ENCODE measurements at places on chromosomes 13 and 19.

- DNase-seq, result no peak
These were observed 21.0 kb downstream of the RFX1 start for GRCh38 chr19:13984875-13985741.

- DNase-seq, result no peak
These were observed 202.2 kb upstream of the STARD13 start for GRCh38 chr13:33487575-33488243.

DNA sequence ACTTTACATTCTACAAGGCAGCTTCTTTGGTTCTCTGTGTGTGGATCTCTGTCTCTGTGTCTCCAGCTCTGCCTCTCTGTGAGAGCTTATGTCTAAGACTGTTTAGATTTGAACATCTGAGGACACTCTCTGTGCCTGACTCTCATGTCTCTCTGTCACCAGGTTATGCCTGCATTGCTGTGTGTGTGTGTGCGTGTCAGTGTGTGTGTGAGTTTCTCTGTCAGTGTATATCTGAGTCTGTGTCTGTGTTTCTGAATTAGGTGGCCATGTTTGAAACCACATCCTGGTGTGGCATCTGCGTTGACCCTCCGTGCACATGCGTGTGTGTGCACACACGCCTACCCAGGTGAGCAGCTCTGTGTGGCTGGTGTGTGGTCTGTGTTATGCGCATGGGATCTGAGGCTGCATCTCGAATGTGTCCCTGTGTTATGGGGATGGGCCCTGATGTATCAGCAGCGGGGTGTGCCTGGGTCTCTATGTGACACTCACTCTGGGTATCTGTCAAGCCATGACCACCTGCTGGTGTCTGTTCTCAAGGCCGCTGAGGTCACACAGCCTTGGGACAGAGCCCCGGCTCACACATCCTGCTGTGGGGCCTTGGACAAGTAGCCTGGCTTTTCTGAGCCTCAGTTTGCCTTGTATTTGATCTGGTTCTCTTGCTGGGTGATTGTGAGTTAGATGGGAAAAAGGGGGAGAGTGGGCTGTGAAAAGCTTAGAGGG, 6.7 kb downstream of the ATP1A3 start:
- DNase-seq, result no peak

DNA sequence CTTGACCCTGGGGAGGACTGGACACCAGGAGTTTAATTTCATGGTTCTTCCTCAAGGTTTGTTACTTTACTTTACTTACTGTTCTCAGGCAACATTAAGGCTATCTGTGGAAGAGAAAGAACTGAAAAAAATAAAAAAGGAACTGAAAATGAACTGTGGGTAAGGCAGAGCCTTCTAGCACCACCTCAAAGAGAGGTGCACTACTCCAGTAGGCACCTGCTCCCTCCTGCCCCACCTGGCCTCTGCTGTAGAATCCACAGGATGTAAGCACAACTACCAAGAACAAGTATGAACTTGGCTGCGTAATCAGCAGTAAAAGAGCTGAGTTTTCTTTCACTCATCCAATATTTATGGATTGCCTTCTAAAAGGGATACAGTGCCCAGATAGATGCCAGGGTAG, 12.2 kb downstream of the ZNF112 start:
- DNase-seq, result no peak

DNA sequence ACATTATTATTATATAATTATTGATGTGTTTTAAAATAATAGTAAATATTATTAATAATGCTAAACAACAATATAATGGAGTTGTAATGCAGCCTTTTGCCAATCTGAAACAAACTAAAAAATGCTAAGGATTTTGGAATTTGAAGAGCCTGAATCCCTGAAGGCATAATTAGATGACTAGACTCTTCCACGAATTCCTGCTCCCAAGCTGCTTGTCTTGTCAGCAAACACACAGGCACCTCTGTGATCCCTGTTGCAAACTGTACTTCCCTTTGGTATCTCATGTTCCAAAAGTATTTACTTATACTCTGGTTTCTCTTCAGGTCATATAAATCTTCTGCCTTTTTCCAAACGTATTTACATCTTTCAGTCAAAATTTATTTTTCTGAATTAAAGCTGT, 1862.4 kb downstream of the OLFM4 start:
- DNase-seq, result no peak

GRCh38 chr19:45847663-45848062, 15.3 kb downstream of the SYMPK start:
- DNase-seq, result no peak

- DNase-seq, result no peak
These were observed 15.6 kb downstream of the EVI5L start for GRCh38 chr19:7845390-7846154.

- no peak for DNase-seq
These were observed 10.4 kb upstream of the MAP2K2 start for GRCh38 chr19:4134351-4134750.

DNA sequence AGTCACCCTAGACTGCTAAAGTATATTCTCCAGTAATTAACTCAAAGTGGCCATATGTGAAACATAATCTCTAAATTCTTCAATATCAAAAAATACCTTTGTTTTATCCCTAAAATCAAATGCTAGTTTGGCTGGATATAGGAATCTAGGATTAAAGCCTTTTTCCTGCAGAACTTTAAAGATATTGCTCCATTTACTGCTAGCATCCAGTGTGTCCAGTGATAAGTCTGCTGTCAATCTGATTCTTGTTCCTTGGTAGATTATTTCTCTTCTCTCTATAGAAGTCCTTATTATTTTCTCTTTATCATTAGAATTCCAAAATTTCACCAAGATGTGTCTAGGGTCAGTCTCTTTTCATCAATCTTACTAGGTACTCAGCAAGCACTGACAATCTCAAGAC, 384.6 kb downstream of the FGF14 start:
- DNase-seq, result no peak

GRCh38 chr13:95948656-95949055, 104.5 kb downstream of the UGGT2 start:
- DNase-seq, result no peak

- no peak for DNase-seq
These were observed 14.6 kb downstream of the XRCC1 start for GRCh38 chr19:43560687-43561086.

DNA sequence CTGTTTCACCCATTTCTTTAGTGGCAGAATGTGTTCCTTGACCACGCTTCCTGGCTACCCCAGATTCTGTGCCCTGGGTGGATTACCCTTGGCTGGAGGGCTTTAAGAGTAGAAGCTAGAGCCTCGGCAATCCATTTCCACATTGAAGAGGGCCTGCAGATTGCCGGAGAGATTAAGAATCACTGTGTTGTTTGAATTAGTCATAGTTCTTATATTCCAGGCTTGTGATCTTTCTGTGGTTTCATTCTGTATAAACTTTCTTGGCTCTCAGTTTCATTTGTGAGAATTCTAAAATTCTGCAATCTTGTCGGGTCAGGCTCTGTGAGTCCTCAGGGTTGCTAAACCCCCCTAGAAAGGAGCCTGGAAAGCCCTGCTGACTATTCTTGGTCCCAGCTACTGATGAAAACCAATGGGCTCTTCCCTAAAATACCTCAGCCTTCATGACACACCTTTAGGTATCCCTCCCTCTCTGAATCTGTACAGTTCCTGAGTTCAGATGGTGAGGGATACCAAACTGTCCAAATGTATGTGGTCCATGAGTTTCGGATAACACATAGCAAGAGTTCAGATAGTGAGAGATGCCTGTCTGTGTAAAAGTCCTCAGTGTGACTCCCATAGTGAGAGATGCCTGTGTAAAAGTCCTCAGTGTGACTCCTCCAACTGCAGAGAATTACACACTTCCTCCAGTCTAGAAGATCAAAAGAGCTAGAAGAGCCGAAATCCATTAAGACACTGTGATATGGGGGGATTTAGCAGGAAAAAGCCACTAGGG, 4.3 kb downstream of the PHF11 start:
- DNase-seq, result no peak

GRCh38 chr13:32639502-32640105, 53.4 kb downstream of the PDS5B start:
- peak; percentile 33 for DNase-seq

GRCh38 chr13:94056362-94056990, 423.0 kb downstream of the DCT start:
- no peak for DNase-seq

- DNase-seq, result no peak
These were observed 5.8 kb downstream of the PPP1R37 start for GRCh38 chr19:45098521-45099466.

DNA sequence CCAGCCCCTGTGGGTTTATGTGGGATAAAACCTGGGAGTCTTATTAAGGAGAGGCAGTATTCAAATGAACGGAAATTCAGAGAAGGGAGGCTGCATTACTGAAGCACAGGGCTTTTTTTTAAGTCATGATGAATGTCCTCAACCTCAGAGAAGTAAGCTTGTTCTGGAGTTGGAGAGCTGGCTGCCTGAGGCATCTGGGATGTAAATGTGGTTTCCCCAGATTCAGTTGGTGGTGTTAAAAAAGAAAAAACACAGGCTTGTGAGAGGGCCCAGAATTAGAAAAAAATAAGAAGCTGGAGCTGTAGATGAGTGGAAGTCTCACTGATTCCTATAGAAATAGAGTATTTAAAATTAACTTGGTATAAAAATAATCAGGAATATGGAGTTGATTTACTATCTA, 64.0 kb upstream of the GPR12 start:
- no peak for DNase-seq

DNA sequence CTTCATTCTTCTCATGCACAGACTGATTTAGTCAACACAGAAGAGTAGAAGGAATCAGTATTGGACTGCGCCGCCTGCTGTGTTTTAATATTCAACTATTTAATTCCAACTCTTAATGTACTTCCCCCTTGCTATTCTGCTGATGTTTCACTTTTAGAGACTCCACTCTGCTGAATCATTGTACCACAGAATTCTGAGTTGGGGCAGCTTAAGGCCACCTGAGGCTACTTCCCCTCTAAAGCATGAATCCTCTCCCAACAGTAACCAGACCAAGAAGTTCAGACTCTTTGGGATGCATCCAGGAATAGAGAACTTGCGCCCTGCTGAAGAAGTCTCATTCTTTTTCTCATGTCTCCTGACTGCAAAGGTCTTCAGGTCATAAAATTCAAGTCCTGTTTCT, 708.8 kb downstream of the UQCRFS1 start:
- no peak for DNase-seq

- DNase-seq, result no peak
These were observed 15.3 kb upstream of the GJB6 start for GRCh38 chr13:20247403-20247802.

DNA sequence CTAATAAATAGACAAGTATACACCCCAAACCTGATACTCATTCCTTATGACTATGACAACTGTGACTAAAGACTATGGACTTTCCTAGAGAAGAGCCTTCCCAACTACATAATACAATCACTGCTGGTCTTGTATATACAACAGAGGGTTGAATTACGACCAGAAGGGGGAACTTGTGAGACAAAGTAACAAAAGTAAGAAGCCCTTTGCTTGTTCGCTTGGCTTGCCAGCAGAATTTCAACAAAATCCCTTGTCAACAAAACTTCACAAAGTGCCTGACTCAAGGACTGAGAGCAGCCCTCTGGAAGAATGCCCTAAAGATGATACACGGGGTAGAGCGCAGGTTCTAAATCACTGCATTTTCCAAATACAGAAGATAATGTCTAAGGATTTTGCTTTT, 99.4 kb downstream of the WASF3 start:
- DNase-seq, result no peak

GRCh38 chr19:42850981-42851717, 28.4 kb downstream of the PSG1 start:
- DNase-seq, result no peak

GRCh38 chr13:26941345-26942174, 181.0 kb upstream of the GPR12 start:
- no peak for DNase-seq

DNA sequence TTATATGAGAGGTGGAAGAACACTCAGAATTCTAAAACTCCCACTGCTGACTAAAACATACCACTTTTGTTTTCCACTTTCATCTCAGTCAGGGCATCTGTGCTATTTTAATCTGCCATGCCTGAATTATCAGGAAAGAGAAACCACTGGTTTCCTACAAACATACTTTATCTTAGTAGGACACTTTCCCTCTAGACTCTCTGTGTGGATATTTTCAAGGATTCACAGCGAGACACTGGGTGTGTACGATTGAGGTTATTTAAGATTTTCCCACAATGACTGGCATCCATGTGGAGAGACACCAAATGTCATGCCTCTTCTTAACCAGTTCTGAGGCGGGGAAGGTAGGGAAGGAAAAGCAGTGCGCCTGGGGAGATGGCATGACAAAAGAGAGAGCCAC, 212.2 kb downstream of the ENOX1 start:
- no peak for DNase-seq

GRCh38 chr19:51799034-51799773, 4.2 kb downstream of the FPR3 start:
- peak; percentile 24 for DNase-seq

DNA sequence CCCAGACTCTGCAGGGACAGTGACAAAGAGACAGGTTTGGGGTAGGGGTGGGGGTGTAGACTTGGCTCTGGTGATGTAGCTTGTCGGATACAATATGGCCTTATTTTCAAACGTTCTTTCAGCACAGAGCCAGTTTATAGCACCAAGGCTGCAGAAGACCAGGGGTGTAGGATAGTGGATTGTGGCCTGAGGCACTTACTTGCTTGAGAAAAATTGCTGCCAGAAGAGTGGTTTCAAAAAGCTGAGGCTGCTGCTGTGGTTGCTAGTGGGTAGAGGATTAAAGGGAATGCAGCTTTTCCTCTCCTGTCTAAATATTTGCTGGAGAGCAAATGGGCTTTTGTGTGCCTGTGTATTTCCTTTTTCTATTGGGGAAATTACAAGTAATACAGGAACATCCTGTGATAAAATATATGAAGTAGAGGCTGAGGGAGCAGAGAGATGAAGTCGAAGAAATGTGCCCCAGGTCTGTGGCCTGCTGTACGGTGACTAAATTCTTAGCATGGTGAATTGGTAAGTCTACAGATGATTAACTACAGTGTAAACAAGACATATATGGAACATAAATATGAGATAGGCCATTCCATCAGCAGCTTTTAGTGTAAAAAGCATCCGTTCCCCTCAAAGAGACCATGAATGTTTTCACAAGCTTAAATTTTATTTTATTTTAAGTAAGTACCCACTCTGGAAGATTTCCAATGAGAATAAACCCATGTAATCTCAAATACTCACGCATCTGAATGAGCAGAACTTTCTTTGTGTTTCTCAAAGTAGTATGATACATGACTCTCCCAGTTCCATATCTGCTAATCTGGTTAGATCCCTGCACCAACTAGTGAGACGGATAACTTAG, 112.9 kb downstream of the LRCH1 start:
- DNase-seq, result no peak

GRCh38 chr19:6238643-6239281, 41.0 kb downstream of the MLLT1 start:
- DNase-seq, result no peak

DNA sequence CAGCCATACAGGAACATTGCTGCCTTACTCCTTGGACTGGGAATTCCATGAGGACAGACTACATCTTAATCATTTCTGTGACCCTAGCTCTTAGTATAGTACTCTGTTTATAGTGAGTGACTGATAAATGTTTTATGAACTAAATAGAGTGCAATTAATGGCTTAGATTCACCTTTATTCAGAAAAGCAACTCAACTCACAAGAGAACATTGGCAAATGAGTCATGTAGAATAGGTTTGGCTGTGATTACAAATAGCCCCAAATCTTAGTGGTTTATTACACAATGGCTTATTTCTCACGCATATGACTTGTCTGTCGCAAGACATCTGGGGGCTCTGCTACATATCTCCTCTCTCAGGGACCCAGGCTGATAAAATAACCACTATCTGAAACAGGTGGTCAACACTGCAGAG, 121.6 kb upstream of the KL start:
- no peak for DNase-seq
